ENCODE measurements at places on chromosomes 11 and 22.

DNA sequence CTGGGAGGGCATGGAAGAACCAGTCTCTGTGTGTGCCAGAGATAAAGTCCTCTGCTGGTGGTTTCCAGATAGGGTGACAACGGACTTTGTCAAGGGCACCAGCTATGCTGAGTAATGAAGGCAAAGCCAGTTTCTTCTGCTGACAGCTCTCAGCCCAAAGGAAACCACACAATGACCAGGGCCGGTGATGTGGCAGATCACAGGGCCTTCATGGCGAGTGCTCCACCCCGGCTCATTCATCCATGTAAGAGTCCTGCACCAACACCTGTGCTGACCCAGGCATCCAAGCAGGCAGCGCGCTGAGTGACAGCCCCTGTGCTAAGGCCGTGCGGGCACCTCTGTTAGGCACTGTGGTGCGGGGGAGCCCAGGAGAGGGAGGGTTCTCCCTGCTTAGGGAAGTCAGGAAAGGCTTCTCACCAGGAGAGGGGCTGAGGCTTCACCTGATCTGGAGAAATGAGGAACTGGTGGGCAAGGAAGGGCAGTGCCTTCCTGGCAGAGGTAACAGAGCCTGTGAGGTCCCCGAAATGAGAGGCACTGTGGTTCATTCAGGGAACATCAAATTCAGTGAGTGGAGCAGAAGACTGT, 33.8 kb downstream of the TP53I11 start:
- DNase-seq, result no peak

DNA sequence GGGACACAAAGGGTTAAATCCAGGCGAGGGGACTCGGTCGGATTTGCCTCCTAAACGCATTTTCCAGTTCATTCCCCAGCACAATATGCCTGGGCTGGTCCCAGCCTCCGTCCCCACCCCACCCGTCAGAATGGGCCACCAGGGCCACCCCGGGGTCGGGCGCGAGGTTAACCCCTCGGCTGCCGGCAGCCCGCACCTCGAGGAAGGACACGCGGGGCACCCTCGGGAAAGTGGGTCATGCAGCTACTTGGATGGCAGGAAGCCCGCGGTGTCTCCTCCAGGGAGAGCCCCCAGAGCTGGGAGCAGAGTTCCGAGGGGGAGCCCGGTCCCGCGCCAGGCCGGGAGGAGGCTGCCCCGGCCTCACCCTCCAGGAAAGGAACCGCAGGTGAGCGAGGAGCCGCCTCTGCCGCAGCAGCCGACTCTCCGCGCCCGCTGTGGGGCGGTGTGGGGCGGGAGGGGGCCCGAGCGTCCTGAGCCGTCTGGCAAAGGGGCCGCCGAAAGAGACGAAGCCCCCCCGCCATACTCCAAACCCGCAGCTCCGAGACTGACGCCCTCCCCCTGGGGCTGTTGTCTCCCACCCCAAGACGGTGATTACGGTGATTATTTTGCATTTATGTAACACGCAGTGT, 1.4 kb downstream of the NECTIN1 start:
- DNase-seq, result peak; percentile 58

DNA sequence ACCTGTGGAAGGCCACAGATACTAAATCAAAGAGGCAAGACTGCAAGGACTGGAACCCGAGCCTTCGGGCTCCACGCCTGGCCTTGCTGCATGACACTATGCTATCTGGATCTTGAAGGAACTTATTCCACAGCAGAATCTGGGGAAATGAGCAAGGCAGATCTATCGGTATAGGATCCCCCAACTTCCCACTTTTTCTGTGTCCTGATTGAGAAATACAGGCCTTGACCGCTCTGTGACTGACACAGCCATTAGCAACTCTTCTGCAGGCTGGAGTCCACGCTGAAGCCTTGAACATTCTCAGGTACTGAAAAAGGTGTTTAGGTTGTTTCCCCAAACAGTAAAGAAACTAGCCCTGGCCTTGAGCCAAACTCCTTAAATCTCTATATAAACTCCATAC, 241.2 kb upstream of the NARS2 start:
- DNase-seq, result no peak

- DNase-seq, result no peak
Measured at GRCh38 chr11:33560729-33561128, 139.9 kb downstream of the C11orf91 start.

GRCh38 chr22:24141586-24141985, 39.7 kb upstream of the SUSD2 start:
- no peak for DNase-seq

GRCh38 chr22:48594016-48594756, 1233.5 kb downstream of the BRD1 start:
- no peak for DNase-seq

DNA sequence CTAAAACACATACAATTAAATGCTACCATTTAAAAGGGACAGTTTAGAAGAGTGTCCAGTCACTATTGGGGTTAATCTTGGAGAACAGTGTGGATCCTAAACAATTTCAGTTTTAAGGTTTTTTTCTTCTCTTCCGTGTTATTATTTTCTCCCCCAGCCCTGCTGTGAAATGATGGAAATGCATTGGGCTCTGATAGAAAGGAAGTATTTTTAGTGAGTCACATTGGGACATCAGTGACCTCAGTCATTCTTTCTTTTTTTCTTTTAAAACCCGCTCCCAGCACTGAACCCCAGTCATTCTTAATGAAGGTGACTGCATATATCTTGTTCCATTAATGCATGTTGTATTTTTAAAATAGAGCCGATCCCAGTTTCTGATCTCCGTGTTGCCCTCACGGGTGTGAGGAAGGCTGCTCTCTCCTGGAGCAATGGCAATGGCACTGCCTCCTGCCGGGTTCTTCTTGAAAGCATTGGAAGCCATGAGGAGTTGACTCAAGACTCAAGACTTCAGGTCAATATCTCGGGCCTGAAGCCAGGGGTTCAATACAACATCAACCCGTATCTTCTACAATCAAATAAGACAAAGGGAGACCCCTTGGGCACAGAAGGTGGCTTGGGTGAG, 93.2 kb upstream of the OR4B1 start:
- no peak for DNase-seq

- no peak for DNase-seq
Measured at GRCh38 chr11:32187111-32187510, 96.2 kb downstream of the RCN1 start.

GRCh38 chr11:114233755-114234154, 62.4 kb upstream of the NNMT start:
- no peak for DNase-seq

DNA sequence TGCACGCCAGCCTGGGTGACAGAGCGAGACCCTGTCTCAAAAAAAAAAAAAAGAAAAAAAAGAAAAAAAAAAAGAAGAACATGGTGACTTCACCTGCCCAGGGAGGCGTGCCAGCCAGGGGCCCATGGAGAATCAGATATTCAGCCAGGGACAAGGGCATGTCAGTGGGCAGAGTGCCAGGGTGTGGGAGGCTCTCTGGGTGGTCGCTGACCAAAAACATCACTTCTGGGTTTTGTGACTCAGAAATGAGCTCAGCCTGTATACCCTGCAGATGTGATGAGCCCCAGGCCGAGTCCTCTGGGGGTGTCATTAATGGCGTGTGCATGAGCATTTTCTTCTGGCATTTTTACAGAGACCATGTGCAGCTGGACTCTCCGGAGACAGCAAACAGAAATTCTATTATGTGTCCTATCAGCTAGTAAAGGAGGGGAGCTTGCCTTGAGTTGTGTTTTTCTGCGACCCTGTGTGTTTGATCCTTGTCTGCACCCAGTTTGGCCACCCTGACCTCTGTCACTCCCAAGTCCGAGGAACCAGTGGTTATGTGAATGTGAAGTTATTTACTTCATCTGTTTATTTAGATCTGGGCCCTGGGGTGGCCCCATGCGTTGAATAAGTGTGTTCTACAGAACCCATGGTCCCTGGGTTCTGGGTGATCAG, 53.6 kb downstream of the BCR start:
- no peak for DNase-seq

DNA sequence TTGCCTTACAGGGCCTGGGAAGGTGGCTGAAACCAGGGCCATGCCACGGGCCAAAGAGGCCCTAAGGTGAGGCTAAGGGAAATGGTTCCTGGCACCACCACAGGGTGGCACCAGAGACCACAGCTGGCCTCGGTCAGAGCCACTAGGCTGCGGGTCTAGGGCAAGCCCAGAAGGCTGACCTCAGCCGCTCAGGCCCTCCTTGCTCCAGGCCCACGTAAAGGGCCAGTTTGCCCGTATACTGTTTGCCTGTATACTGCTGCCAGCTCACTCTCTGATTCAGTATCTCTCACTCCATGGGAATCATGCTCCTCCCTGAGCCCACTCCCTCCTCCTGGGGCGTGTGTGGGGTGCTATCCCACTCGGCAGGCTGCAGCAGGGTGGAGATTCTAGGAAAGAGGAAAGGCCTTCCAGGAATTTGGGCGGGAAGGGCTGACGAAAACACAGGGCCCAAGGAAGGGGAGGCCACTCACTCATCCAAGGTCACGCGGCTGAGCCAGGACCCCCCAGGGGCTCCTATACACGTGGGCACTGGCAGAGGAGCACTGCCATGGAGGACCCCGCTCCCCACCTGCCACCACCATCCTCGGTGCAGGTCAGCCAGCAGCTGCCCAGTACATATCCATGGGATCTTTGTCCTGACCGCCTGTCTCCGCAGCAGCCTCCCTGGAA, 62.4 kb downstream of the NECTIN1 start:
- DNase-seq, result peak; percentile 88

GRCh38 chr11:36034551-36035331, 90.9 kb downstream of the LDLRAD3 start:
- peak; percentile 37 for DNase-seq

DNA sequence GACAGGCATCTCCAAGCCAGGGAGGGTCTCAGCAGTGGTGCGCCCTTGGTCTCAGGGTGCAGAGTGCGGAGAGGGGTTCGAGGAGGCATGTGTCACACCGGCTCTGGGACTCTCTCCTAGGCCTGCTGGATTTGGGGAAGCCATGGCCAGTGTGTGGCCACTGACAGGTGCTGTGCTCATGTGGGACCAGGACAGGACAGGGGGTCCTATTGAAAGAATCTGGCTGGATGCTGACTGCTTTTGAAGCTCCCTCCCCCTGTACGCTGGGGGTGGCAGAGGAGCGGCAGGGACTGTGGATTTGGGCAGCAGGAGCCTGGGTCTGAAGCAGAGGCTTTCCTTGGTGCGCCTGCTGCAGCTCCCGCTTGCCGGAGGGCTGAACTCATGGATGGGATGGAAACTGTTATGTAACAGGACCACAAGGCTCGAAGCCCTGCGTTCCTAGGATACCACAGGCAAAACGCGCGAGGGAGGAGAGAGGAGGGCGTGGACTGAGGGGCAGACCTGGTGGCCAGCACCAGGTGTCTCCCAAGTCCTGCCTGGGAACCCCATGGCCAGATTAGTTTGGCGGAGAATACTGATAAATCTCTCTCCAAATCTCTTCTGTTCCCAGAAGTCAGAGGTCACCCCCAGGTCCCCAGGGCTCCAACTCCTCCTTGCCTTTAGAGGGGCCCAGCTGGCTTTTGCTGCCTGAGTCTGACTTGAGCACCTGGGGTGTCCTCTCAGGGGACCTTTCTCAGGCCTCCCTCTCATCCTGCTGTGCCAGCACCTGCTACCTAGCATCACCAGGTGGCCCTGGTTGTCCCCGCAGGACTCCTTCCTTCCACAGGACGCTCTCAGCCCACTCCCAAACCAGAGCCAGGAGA, 13.8 kb upstream of the TEF start:
- peak; percentile 56 for DNase-seq

- DNase-seq, result no peak
Measured at GRCh38 chr11:114078423-114078822, 18.9 kb downstream of the ZBTB16 start.

DNA sequence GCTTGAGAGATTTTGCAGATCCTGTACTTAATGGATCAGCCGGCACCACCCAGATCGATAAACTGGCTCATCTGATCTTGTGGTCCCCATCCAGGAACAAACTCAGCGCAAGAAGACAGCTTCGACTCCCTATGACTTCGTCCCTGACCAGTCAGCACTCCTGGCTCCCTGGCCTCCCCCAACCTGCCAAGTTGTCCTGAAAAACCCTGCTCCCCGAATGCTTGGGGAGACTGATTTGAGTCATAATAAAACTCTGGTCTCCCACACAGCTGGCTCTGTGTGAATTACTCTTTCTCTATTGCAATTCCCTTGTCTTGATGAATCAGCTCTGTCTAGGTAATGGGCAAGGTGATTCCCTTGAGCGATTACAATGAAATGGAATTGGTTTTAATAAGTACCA, 29.5 kb downstream of the OR2AG2 start:
- no peak for DNase-seq

DNA sequence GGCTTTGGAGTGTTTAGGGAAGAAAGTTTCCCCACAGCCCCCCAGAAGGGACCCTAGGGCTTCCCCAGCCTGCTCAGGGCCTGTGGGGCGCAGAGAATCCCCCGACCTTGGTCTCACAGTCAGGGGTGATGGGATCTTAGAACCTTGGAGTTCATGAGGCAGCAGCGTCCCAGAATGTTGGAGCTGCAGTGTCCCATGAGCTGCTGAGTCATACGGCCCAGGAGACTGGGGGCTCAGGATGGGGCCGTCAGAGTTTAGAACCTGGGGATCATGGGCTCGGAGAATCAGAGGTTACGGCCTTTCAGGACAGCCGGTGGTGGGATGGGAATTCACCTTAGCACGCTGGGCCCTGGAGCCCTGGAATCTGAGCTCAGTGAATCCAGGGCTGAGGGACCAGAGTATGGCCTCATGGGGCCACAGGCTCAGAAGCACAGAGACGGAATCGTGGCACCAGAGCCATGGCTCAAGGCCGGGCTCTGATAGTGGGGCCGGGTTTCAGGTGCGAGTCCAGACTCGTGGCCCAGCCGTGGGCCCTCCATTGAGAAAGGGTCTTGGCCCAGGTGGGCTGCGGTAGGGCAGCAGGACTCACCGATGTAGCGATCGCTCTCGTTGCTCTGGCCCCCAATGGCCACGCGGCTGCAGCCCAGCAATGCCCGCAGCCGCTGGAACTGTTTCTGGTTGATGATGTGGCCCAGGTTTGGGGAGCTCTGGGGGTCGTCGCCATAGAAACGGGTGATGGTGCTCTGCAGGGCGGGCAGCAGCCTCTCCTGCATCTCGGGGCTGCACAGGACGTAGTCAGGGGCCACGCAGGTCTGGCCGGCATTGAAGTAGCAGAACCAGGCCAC, 9.5 kb downstream of the ALDH3B2 start:
- no peak for DNase-seq

GRCh38 chr11:44542372-44542771, 23.1 kb upstream of the CD82 start:
- no peak for DNase-seq

- peak; percentile 25 for DNase-seq
Measured at GRCh38 chr11:16825101-16825500, 86.7 kb downstream of the C11orf58 start.

GRCh38 chr22:28064920-28065319, 145.9 kb upstream of the PITPNB start:
- no peak for DNase-seq

- DNase-seq, result no peak
Measured at GRCh38 chr11:94185416-94186084, 56.9 kb downstream of the PANX1 start.

GRCh38 chr22:46574438-46574992, 37.1 kb upstream of the CELSR1 start:
- no peak for DNase-seq
